Vein endothelial cell (primary cell): ENCODE measurements at places on chromosomes 11 and 22. TPM values are rescaled to one million over a fixed set of nuclear protein-coding genes. Genes with fewer than 3 reads are reported as not detected.

HTR3B gene
- not detected in 2 replicates for total RNA-seq

MAPK8IP2 gene
- total RNA-seq = 0.10 and 0.33 TPM in 2 replicates

TENM4 gene
- total RNA-seq = under 0.01 and 0.19 TPM in 2 replicates

KBTBD3 gene
- 3.3 TPM in 2 replicates for total RNA-seq

KIF18A gene
- total RNA-seq = 8.5 and 12.8 TPM in 2 replicates

C11orf65 gene
- total RNA-seq = 0.10 and 0.33 TPM in 2 replicates

CYP2D6 gene
- total RNA-seq = under 0.01 and 0.10 TPM in 2 replicates

PHLDB1 gene
- total RNA-seq = 122 and 153 TPM in 2 replicates

YIF1A gene
- 128 and 174 TPM in 2 replicates for total RNA-seq

ZDHHC13 gene
- total RNA-seq = 46.4 and 80.3 TPM in 2 replicates

CATSPER1 gene
- 0.10 and 0.33 TPM in 2 replicates for total RNA-seq

MFNG gene
- total RNA-seq = 146 and 170 TPM in 2 replicates

P2RX6 gene
- under 0.01 TPM in 2 replicates for total RNA-seq

KRTAP5-11 gene
- total RNA-seq = not detected in 2 replicates

SLCO2B1 gene
- total RNA-seq = 0.57 and 0.65 TPM in 2 replicates

DBX1 gene
- total RNA-seq = not detected in 2 replicates

ASCL2 gene
- total RNA-seq = not detected in 2 replicates

APOL5 gene
- not detected in 2 replicates for total RNA-seq

PLEKHA7 gene
- 1.6 and 2.1 TPM in 2 replicates for total RNA-seq

MPZL3 gene
- 10.7 and 15.4 TPM in 2 replicates for total RNA-seq

NXPE1 gene
- total RNA-seq = not detected in 2 replicates

CRYBB1 gene
- not detected in 2 replicates for total RNA-seq

OR56A4 gene
- not detected in 2 replicates for total RNA-seq

GPR137 gene
- total RNA-seq = 15.5 and 16.3 TPM in 2 replicates

HEPN1 gene
- total RNA-seq = 0.19 and 0.33 TPM in 2 replicates

NTM gene
- under 0.01 and 0.29 TPM in 2 replicates for total RNA-seq

HBE1 gene
- total RNA-seq = not detected in 2 replicates

B3GAT1 gene
- total RNA-seq = not detected in 2 replicates

SPDYC gene
- total RNA-seq = not detected in 2 replicates

CDC42EP2 gene
- 30.0 and 31.0 TPM in 2 replicates for total RNA-seq

SMIM38 gene
- total RNA-seq = 0.33 TPM in 1 of 2 replicates, not detected in the other

CCDC73 gene
- total RNA-seq = not detected in 2 replicates

CYTH4 gene
- under 0.01 and 0.10 TPM in 2 replicates for total RNA-seq
